ENCODE measurements at places on chromosomes 16 and 17.

- DNase-seq: no peak
Observed at GRCh38 chr16:86716649-86717048, 138.3 kb downstream of the FOXL1 start.

GRCh38 chr16:14502932-14503741 is 126.9 kb downstream of the PARN start:
- DNase-seq: no peak

DNA sequence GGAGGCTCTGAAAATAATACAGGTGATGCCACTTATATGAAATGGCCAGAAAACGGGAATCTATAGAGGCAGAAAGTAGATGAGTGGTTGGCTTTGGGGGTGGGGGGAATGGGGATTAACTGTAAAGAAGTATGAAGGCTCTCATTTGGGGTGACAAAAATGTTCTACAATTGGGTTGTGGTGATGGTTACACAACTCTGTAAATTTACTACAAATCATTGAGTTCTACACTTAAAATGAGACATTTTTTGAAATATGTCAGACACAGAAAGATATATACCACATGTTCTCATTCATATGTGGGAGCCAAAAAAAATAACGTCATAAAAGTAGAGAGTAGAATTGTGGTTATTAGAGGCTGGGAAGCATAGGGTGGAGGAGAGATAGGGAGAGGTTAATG is 25.7 kb downstream of the ARHGAP17 start:
- no peak for DNase-seq

- DNase-seq: peak; percentile 79
Observed at GRCh38 chr16:70395345-70395901, 43.5 kb downstream of the ST3GAL2 start.

- DNase-seq: no peak
Observed at GRCh38 chr16:78852081-78852635, 748.4 kb downstream of the MAF start.

GRCh38 chr16:85081765-85082164 is 30.5 kb downstream of the CIBAR2 start:
- DNase-seq: no peak

- peak; percentile 68 for DNase-seq
Observed at GRCh38 chr17:37701496-37701898, 43.4 kb downstream of the HNF1B start.

GRCh38 chr17:13222975-13223374 is 205.1 kb upstream of the ELAC2 start:
- DNase-seq: no peak

GRCh38 chr16:71893888-71894228 is 1.5 kb upstream of the IST1 start:
- no peak for DNase-seq

DNA sequence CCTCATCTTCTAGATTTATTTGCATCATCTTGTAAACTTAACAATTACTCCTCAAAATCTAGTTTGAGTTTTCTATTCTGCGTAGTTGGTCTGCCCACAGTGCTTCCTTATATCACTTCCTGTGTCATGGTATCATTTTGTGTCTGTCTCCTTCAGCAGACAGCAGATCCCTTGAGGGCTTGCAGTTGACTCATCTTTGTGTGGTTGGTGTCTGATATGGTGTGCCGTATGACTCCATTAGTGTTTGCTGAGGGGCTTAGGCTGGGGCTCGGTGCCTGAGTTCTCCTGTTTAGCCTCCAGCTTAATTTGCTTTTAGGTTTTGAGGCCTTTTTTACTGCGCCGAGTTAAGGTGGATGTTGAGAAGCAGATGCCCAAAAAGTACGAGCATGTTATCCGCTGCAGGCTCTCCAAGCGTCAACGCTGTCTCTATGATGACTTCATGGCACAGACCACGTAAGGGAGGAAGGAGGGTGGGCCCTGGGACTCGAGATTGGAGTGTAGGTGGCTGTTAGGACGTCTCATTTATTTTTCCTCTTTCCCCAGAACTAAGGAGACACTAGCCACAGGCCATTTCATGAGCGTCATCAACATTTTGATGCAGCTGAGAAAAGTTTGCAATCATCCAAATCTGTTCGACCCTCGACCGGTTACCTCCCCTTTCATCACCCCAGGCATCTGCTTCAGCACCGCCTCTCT is 16.9 kb downstream of the SRCAP start:
- peak; percentile 52 for DNase-seq

DNA sequence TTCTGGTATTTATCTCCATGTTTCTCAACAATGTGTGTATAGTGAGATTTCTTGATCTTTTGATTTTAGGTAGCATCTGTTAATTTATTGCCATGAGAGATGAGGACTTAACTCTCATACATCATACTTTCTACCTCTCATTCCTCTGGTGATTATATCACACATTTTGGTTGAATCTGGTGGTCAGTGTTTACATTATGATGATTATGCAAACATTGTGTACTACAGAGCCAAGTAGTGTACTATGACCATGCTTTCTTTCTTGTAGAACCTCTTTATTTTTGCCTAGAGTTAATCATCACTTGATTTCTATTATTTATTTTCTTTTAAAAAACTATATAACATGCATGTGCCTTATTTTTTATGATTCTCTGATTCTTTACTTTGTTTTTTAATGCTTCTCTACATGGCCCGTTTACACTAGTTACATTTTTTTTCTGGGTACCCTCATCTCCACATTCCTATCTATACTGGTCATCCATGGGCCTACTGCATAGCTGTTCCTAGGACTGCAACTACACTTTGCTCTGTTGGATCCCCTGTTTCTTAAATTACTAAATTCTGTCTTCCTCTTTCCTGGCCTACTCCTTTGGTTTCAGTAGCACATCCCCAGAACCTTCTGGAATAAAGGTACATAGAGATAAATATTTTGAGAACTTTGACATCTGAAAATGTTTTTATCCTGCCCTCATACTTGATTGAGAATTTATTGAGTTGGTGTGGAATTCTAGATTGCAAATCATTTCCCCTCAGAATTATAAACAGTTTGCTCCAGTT is 63.0 kb upstream of the LRRC37A3 start:
- DNase-seq: no peak

DNA sequence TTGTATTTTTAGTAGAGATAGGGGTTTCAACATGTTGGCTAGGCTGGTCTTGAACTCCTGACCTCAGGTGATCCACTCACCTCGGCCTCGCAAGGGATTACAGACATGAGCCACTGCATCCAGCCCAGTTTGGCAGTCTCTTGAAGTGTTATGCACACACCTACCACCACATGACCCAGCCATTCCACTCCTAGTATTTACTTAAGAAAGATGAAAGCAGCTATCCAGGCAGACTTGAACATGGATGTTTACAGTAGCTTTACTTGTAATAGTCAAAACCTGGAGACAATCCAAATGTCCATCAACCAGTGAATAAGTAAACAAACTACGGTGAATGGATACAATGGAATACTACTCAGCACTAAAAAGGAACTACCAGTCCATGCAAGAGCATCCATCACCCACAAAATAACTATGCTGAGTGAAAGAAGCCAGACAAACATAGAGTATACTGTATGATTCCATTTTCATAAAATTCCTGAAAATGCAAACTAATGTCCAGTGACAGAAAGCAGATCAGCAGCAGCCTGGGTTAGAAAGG is 37.8 kb upstream of the RASD1 start:
- no peak for DNase-seq

GRCh38 chr17:64085650-64086005 is 44.3 kb downstream of the ERN1 start:
- no peak for DNase-seq

GRCh38 chr17:54948380-54948779 is 20.1 kb downstream of the COX11 start:
- DNase-seq: no peak

DNA sequence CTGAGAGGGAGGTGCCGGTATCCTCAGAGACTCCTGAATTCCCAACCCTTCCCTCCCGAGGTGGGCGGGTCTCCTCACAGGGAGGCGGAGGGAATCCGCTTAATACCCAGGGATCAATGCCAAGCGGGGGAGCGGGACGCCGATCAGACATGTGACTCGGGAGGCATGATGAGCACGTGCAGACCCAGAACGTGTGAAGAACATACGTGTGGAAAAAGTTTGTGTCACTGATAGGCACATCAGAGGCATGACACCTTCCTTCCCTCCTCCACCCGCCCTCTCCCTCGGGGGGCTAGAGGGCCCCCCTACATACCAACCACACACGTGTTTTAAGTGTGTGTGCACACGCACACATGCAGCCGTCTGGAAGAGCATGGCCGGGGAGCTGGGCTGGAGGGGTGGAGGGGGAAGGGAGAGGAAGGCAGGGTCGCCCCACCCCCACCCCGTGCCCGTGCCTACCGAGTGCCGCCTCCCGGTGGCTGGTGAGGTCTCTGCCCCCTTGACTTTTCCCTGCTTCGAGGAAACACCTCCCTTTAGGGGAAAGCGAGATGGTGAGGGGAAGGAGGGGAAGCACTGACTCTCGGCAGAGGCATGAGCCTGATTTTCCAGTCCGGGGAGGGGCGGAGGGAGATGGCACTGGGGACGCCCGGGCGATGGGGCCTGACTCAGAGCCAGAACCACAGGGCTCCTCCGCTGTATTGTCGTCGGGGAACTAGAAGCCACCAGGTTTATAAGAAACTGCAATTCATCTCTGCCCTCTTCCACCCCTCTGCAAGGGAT is 12.1 kb upstream of the TBX21 start:
- peak; percentile 98 for DNase-seq

- no peak for DNase-seq
Observed at GRCh38 chr16:78297066-78297666, 197.7 kb downstream of the WWOX start.

GRCh38 chr16:80948886-80949493 is 57.7 kb downstream of the CMC2 start:
- DNase-seq: peak; percentile 68

DNA sequence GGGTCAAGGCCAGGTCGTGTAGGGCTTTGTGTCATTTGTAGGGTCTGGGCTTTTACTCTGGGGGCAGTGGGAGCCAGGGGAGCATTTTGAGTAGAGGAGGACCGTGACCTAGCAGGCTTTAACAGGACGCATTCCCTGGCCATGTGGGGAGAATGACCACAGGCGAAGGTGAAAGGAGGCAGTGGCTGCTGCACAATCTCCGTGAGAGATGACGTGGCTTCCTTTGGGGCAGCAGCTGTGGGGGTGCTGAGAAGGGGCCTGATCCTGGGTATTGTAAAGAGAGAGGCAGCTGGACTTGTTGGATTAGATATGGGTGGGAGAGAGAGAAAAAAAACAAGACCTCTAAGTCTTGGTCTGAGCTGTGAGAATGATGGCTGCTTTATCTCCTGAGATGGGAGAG is 46.0 kb downstream of the KATNIP start:
- no peak for DNase-seq

DNA sequence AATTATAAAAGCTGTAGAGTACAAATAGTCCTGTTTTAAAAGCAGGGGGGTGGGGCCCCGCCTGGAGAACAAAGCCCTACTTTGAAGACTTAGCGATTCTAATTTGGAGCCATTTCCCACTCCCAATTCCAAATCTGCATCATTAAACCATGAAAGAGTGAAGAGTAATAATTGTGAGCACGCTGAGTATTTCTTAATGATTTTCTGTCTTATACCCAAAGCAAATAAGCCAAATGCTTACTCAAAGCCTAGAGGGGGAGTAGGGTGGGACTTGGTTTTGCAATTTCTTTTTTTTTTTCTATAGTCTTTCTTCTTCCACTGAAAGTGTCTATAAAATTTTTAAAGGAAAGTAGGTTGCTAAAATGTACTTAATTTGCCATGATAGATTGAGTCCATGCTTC is 470.1 kb downstream of the TOX3 start:
- no peak for DNase-seq

DNA sequence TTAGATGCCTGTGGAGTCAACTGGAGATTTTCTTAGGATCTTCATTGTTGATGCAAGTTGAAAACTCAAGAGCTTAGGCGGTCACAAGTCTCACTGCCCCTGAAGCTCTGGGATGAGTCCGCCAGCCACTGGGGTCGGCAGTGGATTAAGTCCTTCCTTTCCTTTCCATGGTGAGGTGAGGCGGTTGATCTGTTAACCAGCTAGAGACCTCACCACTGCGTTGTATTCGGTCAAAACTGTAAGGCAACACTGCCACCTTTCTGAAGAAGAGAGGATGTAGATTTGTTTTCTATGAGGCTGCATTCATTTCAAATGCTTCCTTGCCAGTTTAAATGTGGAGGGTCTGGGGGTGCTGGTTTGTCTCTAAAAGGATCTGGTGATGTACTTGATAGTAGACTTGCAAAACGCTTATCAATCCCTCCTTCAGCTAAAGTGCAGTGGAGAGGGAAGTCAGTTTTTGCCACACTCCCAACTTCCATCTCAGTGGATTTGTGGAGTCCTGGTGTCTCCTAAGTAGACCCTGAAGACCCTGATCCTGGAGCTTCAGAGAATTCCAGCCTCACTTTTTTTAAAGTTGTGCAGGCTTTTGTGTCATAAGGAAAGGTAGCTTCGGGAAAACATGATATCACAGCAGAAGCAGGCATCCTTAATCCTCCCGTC is 1.7 kb downstream of the MYOCD start:
- no peak for DNase-seq

GRCh38 chr17:29870836-29871465 is 59.1 kb downstream of the SSH2 start:
- no peak for DNase-seq

GRCh38 chr16:85202631-85203461 is 90.6 kb upstream of the CIBAR2 start:
- no peak for DNase-seq

- peak; percentile 67 for DNase-seq
Observed at GRCh38 chr17:77281122-77281903, 140.5 kb downstream of the SEC14L1 start.

GRCh38 chr17:6994666-6995256 is 1.1 kb upstream of the ALOX12 start:
- DNase-seq: no peak

GRCh38 chr16:27417047-27417671 is 15.2 kb downstream of the IL21R start:
- DNase-seq: peak; percentile 63

DNA sequence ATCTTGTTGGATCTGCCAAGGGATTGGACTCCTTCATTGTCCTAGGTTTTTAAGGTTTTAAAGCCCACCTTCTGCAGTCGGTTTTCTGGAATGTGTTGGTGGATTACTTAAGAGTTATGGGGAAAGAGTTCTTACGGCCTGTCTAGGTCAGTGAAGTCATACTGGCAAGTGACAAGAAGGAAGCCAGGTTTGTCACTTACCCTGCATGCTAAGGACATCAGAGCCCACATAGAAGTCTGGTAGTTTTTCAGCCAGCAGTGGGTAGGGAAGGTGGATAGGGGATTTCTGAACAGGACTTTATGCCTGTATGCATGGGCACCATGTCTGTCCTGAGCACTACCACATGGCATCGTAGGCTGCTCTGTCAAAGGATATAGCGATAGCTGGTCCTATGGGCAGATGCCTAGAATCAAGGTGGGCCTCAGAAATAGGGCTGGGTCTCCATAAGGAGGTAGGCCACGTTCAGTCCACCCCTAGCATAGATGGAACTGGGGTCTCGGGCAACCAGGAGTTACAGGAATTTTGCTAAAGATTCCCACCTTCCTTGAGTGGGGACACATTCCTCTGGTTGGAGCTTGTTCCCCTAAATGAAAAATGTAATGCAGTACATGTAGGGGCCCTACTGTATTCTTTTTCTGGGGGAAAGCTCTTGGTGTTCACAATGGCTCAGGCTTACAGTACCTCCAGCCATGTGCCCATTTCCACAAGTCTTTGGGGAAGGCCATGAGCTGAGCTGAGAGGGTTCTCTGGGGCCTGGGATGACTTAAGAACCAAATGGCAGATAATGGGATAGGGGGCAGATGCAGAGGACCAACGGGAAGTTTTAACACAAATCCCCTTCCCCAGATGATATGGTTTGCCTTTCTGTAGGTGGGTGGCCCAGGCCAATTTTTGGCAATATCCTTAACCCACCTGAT is 27.5 kb downstream of the TRPV2 start:
- DNase-seq: peak; percentile 62

- peak; percentile 89 for DNase-seq
Observed at GRCh38 chr16:21708533-21709115, 44.9 kb downstream of the OTOA start.

GRCh38 chr17:49148171-49148570 is 15.6 kb downstream of the B4GALNT2 start:
- no peak for DNase-seq

Data from activated T-cell treated with anti-CD3 and anti-CD28 coated beads, Interleukin-2, amount 50 U/mL, for 48 hours (primary cell).